Esophagus muscularis mucosa (tissue), 4 donors: ENCODE measurements at places on chromosomes 3 and 15. TPM values are rescaled to one million over a fixed set of nuclear protein-coding genes. Genes with fewer than 3 reads are reported as not detected.

- DNase-seq = no peak
- no peak overlapping the region for H3K4me3 ChIP-seq
- H3K36me3 ChIP-seq = no peaks in the 10 kb centered on the region
- H3K4me1 ChIP-seq = no peaks in the 10 kb centered on the region
- H3K27me3 ChIP-seq = no peaks in the 10 kb centered on the region
Measured at GRCh38 chr15:35117543-35118265, 32.6 kb upstream of the NANOGP8 start.

GRCh38 chr3:193556841-193557240 is 2.1 kb upstream of the ATP13A4 start:
- H3K4me3 ChIP-seq = no peak overlapping the region
- no peak for DNase-seq
- H3K27me3 ChIP-seq = no peaks in the 10 kb centered on the region
- H3K27ac ChIP-seq = no peak overlapping the region

- H3K4me3 ChIP-seq = no peak overlapping the region
- no peaks in the 10 kb centered on the region for H3K4me1 ChIP-seq
- no peak for DNase-seq
- no peak overlapping the region for H3K27ac ChIP-seq
Measured at GRCh38 chr15:87528873-87529272, 727.7 kb downstream of the NTRK3 start.

DNA sequence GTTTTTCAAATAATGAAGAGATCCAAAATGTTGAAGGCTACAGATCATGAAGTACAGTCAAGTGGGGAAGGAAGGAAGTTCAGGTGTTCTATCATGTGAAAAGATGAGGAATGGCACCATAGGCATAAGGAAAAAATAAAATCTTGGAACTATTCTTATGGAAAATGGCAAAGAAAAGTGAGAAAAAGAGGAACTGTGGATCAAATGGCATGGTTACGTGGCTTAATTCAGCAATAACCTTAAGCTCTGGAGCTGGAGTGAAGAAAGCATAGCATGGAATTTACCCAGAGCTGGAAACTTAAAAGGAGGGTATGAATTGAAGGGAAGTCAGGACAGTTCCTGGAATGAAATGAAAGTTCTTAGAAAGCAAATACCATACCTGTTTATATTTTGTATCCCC is 14.4 kb downstream of the ETFA start:
- DNase-seq = no peak
- no peaks in the 10 kb centered on the region for H3K27me3 ChIP-seq
- peaks cover 33% of the 10 kb centered on the region for H3K4me1 ChIP-seq

GRCh38 chr3:37115446-37115845 is 58.9 kb downstream of the LRRFIP2 start:
- no peak for DNase-seq
- H3K27ac ChIP-seq = no peak overlapping the region
- no peaks in the 10 kb centered on the region for H3K27me3 ChIP-seq
- H3K4me3 ChIP-seq = no peak overlapping the region
- H3K4me1 ChIP-seq = peaks cover 7% of the 10 kb centered on the region
- H3K36me3 ChIP-seq = no peaks in the 10 kb centered on the region

The INTS14 gene
- 21.9 TPM for total RNA-seq

The SCAPER gene
- total RNA-seq = 22.4 TPM
